GM19239 (cell line): ENCODE measurements at places on chromosomes 2 and 18.

GRCh38 chr2:194567661-194568017, 1089.4 kb upstream of the SLC39A10 start:
- DNase-seq: no peak

DNA sequence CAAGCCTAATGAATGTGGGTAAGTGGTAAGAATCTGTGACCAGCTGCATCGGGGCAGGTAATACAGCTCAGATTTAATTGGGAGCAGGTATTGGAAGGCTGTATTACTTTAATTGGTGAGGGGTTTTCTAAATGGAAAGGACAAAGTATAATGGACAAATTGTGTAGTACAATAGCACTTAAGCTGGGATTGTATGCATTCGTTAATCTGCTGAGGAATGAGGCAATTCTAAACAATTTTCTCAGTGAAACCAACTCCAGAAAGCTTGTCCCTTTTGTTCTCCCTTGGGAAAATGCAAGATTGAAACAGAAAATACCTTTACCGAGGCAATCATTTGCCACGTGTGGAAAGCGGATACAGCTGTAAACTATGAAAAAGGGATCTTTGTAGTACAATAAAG, 801.6 kb upstream of the POU3F3 start:
- no peak for DNase-seq

- no peak for DNase-seq
Measured at GRCh38 chr2:46329340-46329739, 32.1 kb downstream of the EPAS1 start.

GRCh38 chr2:113755835-113756354, 547 bp downstream of the SLC35F5 start:
- no peak for DNase-seq

- no peak for DNase-seq
Measured at GRCh38 chr2:226818930-226819329, 16.9 kb upstream of the RHBDD1 start.

GRCh38 chr2:70471129-70471528, 82.5 kb downstream of the TGFA start:
- no peak for DNase-seq

DNA sequence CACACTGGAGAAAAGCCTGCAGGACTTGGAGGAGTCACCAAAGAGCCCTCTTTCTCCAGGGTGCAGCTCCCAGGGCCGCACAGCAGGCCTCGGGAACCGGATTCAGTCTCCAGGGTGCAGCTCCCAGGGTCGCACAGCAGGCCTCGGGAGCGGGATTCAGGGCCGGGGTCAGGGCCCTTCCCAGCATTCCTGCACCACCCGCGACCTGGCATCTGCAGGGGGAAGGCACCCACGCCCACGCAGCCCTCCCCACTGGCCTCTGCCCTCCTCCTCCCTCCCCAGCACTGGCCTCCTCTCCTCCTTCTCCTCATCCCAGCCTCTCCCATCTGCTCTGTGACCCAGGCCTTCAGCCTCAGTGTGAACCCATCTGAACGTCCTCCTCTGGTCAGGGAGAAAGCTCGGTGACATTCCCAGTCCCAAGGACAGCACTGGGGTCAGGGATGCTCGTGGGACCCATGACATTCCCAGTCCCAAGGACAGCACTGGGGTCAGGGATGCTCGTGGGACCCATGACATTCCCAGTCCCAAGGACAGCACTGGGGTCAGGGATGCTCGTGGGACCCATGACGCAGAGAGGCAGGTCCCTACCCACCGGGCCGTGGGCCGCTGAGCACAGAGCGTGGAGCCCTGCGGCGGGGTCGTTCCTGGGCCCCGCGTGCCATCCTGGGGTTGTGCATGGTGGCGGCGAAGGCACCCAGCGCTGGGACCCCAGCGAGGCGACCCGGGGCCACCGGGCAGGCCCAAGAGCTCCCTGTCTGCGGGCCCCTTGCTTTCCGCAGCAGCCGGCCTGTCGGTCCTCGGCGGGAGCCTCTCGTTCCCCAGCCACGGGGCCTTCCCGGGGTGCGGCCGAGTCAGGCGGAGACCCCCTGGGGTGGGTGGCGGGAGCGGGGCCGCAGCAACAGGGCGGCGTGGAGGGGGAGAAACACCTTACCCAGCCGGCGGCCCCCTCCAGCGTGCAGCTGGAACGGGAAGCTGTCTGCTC, 550.2 kb upstream of the SALL3 start:
- no peak for DNase-seq

- DNase-seq: no peak
Measured at GRCh38 chr2:239118675-239119211, 270.9 kb downstream of the TWIST2 start.

DNA sequence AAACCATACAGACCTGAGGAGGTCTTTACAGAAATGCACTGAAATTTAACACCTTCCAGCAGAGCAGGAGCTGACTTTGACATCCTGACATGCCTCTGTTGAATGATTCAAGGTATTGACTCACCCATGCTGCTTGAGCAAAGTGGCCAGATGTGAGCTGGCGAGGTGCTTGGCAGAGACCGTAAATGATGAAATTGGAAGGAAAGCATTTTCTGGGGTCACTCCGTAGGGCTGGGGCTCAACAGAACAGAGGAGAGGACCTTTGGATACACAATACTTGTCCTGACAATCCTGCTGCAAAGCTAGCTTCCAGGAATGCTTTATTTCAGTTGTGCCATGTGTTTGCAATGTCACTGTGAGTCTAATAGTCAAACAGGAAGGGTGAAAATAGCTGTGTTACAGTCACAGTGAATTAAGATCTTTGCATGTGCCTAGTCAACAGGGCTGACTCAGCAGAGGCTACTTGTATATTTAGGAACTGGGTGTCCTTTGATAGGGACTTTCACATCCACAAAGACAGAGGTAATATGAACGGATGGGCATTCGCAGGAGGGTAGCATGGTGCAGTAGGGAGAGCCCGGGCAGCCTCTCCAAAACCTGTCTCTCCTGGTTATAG, 31.6 kb upstream of the NCK2 start:
- DNase-seq: no peak
